Stimulated activated CD8-positive, alpha-beta memory T cell treated with anti-CD3 and anti-CD28 coated beads, Interleukin-4, amount 100 ng/mL, for 1 hour (primary cell): ENCODE measurements at places on chromosomes 2 and 18.

DNA sequence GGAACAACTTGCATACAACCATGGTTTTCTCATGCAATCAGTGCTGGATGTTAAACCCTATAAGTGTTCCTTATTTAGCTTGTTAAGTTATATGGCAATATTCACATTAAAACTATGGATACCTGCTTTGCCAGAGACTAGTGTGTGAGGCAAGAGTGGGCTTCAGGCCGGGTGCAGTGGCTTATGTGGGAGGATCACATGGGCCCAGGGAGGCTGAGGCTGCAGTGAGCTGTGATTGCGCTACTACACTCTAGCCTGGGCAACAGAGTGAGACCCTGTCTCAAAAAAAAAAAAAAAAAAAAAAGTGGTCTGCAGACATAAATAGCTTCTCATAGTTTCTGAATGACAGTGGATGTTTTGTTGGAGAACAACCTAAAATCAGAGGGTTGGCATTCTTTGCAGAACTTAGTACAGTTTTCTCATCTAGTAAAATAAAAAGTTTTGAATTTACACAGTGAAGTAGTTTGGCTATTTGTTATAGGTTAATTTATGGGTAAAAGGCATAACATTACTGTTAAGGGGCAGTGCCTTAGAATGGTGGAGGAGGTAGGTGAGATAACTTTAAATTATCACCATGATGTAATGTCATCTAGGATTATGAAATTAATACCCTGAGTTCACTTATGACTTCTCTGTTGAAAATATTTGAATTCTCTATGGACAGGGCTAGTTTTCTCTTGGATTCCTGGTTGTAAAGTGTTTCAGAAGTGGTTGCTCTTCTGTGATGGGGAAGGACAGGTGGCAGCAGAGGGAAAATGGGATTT lies 5.3 kb downstream of the CERS6 start:
- DNase-seq = no peak

DNA sequence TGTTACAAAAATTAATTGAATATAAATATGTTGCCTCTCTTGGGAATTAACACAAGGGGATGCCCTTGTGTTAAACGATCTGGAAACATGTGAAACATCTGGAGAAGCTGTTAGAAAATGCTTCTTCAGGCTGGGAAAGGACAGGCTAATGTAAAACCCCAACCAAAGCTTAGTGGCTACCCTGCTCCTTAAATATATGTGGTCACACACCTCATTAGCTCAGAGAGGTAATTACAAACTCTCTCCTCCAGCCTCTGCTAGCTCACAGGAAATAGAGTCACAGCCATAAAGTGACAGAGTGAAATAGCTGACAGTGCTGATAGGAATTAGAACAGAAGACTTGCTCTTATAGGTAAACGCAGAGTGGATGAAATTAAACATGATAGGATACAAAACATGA lies 155.9 kb downstream of the RAB3GAP1 start:
- no peak for DNase-seq

- no peak for DNase-seq
Observed at GRCh38 chr2:67616749-67617148, 219.6 kb downstream of the ETAA1 start.

GRCh38 chr2:211354481-211354880 lies 798.1 kb downstream of the CPS1 start:
- DNase-seq = no peak

GRCh38 chr18:48548011-48548771 lies 9.4 kb downstream of the CTIF start:
- no peak for DNase-seq

DNA sequence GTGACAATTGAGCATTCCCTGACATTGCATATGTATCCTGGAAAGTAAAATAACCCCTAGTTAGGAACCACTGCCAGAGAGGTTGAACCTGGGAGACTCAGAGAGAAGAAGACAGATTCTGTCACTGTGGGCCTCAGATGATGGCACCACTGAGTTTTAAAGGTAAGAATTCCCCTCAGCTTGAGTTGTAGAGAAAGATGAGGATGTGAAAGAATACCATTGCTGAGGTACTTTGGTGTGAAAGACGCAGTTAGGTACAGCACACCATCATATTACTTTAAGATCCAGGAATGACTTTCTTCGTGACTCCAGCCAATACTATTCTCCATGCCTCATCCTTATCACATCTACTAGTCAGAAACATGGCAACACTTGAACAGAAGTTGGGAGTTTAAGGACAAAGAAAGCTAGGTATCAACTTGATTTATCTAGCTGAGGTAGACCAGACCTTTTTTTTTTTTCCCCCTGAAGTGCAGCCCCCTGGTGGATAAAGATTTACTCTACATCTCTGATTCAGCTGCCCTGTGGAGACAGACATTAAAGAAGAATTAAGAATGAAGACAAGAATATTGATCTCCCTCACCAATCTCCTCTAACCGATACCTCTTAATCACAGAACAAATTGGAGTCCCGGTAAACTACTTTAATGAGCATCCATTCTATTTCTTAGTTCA lies 630.5 kb upstream of the FANCL start:
- no peak for DNase-seq

DNA sequence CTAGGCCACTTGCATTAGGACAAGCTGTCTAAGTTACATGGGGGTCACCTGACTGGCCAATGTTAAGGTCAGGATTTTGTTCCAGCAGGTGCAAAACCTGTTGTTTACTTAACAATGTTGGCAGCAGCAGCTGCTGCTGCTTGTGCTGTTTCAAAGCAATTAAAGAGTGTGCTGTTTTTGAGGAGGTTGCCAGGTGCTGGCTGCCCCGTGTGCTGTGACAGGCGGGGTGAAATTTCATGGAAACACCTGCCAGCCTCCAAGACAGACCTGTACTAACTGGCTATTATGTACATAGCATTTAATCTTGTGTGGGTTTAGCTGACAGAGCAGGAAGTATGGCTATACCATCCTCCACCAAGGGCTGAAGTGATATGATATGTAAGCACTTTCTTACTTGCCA lies 224.9 kb downstream of the ASXL3 start:
- no peak for DNase-seq

GRCh38 chr2:101007415-101008345 lies 5.6 kb downstream of the RPL31 start:
- no peak for DNase-seq

GRCh38 chr2:54247115-54247514 lies 8.9 kb downstream of the TSPYL6 start:
- no peak for DNase-seq

- DNase-seq = no peak
Observed at GRCh38 chr18:32468147-32468845, 2.4 kb downstream of the GAREM1 start.

GRCh38 chr2:10665833-10666232 lies 23.9 kb downstream of the NOL10 start:
- no peak for DNase-seq

GRCh38 chr2:27081984-27082772 lies 3.8 kb downstream of the EMILIN1 start:
- DNase-seq = no peak

DNA sequence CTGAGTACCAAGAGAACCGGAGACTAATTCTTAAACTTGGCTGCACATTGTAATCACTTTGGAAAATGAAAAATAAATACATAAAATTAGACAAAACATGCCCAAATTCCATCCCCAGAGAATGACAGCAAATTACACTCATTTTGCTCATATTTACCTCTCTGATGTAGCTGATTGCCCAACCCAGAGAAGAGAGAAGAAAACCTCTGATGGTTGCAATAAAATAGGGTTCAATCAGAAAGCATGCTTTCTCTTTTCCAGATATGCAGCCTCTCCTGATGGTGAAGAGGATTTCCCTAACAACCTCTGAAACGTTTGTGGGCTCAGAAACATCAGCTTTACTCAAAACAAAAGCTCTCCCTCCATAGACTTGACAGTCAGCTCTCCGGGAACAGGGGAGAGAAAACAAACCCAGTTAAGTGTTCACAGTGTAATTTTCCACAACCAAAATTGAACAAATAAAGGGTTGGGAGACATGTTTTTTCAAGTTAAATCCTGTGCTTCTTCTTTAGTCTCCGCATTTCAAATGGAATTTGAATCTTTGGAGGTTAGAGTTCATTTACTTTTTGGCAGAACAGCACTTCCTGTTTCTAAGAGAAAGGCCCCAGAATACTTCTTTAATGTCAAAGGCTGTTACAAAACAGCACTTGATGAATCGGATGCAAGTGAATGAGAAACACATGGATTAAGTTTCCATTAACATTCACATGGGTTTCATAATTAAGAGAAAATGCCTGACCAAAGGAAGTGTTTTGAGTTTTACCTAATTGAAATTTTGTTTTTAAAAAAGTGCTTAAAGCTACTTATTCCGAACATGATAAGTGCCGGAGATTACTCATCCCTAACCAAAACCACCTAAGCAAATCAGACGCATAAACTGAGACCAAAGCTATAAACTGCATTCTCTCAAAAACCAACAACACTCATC lies 570.1 kb upstream of the SYT4 start:
- DNase-seq = no peak

GRCh38 chr18:27144672-27145071 lies 40.4 kb downstream of the CHST9 start:
- DNase-seq = no peak

DNA sequence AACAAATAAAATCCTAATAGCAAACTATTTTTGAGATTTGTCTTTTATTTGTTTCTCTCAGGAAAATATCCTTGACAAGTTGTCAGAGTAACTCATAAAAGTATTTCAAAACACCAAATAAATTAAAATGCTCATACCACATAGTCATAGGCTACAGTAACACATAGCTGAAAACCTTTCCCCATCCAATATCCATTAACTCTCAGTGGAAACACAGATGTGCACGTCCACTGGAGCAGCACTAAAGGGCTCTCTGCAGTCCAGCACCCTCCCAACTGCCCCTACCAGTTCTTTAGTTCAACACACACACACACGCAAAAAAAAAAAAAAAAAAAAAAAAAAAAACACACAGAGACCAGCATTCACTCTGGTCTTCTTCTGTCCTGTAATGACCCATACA lies 879 bp upstream of the XDH start:
- DNase-seq = no peak

GRCh38 chr2:189049709-189050164 lies 75.6 kb downstream of the COL3A1 start:
- no peak for DNase-seq

DNA sequence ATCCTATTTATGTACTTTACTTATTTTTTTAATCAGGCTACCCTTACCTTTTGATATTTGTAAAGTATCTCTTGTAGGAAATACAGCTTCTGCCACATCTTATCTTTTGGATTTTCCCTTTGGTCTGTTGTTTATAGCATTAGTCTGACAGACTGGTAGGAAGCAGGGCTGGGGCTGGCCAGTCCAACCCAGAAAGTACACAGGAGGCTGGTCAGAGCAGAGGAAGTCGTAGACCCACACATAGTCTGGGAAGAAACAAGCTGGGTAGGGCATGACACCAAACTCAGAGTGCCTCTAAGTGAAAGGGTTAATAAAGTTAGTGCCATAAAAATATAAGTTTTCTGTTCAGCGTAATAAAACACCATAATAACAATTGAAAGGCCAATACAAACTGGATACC lies 51.7 kb downstream of the BOLA3 start:
- no peak for DNase-seq

DNA sequence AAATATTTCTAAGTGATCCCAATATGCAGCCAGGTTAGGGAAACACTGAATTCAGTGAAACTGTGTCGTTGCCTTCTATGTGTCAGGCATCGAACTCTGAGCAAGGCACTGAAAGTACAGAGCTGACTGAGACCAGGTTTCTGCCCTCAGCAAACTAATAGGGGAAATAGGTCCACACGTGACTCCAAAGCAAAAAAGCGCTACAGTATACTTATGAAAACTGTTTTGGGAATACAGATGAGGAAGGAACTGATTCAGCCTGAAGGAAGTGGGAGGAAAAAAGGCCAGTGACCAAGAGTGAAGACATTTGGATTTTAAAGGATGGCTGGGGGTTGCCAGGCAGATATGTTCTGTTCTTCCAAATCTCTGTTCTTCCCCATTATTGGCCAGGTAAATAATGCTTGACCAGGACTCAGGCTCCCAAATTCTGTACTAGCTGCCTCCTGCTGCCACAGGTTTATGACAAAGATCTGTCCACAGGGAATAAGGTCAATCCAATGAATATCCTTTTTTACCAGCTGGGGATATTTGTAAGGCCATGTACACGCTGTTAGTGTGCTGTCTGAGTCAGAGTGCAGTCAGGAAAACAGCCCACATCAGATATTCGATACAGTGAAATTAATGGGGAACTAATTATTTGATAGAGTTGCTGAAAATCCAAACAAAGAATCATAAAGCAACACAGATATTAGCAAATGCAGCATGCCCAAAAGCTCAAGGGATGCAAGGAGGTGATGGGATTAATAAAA lies 24.5 kb upstream of the INPP4A start:
- no peak for DNase-seq

GRCh38 chr2:54285451-54285850 lies 29.4 kb upstream of the TSPYL6 start:
- DNase-seq = no peak

DNA sequence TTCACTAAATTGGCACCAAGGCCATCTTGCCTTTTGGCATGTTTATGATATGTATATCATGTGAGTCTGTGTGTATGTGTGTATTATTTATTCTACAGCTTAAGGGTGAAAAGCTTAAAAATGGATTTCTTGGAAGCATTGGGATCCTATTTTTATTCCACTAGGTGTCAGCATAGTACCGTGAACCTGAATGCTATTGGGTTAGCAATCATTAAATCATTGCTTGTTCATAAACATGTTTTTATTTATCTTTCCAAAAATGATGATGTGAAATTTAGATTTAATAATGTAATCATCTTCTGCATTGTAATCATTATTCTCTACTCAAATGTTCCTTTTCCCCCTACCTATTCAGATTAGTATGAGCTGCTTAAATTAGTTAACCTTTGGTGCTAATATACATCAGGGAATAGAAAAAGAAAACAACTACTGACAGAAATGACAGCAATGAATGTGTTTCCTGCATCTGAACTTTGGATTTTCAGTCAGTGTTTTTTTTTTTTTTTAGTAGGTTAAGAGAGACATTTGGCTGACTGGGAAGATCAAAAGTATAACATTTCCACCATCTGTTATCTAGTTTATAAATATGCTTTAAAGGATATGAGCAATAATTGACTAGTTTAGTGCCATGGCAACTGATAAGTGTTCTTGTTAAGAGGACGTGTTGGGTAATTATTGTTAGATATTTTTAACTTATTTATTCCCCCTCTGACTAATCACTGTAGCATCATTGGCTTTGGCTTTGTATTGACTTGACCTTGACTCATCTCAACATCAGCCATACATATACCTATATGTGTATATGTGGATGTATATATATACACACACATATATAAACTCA lies 14.1 kb upstream of the ZSWIM2 start:
- no peak for DNase-seq

DNA sequence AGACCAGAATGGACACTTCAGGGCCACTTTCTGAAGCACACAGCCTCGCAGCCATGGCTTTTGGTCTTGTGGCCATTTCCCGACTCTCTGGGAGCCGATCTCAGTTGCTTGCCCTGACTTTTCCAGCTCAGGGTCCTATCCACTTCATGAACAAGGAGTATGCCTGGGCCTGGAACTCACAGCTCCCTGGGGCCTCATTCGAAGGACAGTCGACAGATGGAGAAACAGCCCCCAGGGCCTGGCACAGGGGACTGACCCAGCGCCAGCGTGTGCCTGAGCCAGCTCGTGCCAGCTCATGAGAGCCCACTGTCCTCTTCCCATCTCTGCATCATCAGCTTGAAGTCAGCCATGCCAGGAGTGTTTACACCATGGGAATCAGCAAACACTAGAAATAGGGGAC lies 134.6 kb upstream of the GPC1 start:
- DNase-seq = no peak

- DNase-seq = no peak
Observed at GRCh38 chr2:240857039-240858008, 11.3 kb upstream of the AGXT start.

- DNase-seq = no peak
Observed at GRCh38 chr2:85577386-85578242, at the start of gene VAMP8. Gene VAMP8 (plus strand): TSS chr2:85577586. CDS start chr2:85577647, 61 bp downstream.
